ENCODE measurements at places on chromosomes 1 and 21.

GRCh38 chr1:100253552-100253951, 3.9 kb upstream of the DBT start:
- no peak for DNase-seq

DNA sequence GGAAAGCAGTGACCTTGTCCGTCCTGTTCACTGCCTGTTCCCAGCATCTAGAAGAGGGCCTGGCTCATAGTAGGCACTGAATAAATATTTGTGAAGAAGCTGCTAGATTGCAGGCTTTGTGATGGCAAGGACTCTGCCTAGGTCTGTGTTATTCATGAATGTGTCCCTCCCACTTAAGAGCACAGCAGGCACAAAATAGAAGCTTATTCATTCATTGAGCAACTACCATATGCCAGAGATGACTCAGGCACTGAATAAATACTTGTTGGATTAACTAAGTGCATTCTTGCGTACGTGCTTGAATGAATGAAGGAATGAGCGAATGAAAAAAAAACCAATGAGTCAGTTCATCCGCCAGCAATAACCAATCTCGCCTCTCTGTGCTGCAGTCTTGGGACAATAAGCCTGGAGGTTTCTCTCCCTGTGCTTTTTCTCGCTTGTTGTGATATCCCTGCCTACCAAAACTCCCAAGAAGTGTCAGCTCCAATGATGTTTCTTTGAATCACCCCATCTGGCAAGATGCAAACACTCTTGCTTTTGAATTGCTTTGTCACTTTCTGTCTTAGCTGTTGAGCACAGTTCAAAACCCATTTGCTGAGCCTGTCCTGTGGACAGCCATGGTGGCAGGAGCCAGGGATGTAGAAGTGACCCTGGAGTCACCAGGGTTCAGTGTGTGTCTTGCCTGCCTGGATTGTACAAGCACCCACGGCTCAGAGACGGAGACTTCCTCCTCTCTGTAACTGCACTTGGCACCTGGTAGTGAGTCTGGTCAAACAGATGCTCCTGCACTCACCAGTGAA, 143.9 kb downstream of the KAZN start:
- peak; percentile 70 for DNase-seq

DNA sequence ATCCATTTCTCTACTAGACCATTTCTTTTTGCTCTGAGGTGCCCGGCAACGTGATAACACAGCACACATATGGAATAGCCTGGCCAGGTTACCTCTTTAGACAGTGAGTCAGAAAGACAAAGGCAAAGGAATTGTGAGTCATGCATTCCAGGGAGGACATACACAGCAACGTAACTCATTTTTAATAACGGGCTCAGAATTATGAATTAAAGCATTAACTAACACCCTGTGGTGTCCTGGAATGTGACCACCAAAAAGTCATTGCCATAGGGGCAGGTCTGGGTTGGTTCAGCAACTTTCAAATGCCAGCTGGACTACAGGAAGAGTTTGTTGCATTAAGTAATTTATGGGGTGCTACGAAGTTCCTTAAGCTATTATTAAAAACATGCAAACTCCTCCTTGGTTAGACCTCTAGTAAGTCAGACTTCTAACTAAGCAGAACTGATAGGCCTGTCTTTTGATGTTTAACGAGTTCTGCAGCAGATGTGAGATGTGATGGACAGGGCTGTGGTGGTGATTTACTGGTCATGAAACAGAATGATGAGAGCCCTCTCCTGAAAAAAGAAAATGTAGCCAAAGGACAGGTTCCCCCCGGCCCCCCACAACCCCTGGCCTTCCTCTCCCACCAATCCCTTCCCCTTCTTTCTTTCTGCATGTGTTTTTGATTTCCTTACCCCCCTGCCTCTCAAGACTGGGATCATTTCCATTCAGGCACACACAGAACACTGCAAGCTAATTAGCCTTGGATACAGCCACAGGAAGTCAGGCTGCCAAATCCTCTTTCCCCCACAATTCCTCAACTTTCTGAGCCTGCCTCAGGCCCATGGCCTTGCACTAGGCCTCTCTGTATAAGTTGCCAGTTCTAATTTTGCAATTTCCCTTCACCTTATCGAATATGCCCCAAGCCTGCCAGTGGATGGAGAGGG, 88.9 kb upstream of the HAO2 start:
- no peak for DNase-seq

GRCh38 chr1:150808846-150809245, 786 bp upstream of the CTSK start:
- no peak for DNase-seq

DNA sequence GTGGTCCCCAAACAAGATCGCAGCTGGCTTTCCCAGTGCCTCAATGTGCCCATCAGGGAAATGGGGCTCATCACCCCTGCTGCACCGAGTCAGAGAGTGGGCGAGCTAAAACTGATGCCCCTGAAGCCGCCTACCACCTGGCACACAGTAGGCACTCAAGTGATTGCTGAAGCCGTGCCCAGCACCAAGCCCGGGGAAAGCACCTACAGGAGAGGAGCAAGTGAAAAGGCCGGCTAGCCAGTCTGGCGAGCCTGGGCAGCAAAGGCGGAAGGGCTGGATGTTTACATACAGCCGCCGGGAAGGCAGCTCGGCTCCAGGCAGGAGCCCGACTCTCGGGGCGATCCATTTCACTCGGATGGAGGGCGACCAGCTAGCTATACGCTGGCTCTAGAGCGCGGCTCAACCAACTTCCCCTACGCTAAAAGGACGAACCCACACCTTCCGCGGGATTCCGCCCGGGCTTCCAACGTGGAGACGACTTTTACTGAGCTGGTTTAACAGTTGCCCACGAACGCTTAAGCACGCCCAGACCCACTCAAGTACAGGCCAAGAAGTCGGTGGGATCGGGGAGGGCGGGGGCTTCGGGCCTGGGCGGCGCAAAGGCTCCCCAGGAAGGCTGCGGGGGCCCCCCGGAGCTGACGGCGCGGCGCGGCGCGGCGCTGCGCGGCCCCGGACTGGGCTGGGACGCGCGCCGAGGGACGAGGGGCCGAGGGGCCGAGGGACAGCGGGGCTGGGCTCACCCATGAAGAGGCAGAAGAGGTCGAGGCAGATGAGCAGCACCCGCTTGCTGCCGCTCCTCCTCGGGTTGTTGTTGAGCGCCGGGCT, 1.0 kb downstream of the PLPP3 start:
- peak; percentile 54 for DNase-seq

- DNase-seq: no peak
Observed at GRCh38 chr1:17023573-17023972, 11.8 kb upstream of the ATP13A2 start.

- no peak for DNase-seq
Observed at GRCh38 chr1:89873770-89874169, 52.9 kb downstream of the LRRC8D start.

DNA sequence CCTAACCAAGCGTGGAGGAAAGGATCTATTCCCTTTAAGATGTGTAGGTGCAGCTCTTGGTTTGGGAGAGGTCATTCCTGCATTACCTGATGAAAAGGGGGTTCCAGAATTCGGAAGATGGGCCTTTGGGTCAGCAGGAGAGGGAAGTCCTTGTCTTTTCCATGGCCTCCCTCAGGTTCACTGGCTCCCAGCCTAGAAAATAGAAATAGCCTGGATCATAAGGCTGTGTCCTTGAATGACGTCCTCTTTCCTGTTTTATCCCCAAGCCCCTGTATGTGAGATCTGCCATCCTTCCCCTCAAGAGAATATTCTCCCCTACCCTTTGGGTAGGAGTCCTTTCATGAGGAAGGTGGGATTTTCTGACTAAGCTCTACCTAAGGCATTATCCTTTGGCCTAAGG, 14.5 kb upstream of the RPS8 start:
- DNase-seq: no peak

GRCh38 chr1:174968750-174969244, 30.9 kb upstream of the CACYBP start:
- no peak for DNase-seq

GRCh38 chr1:1623631-1624442, 8.1 kb upstream of the MMP23B start:
- no peak for DNase-seq

GRCh38 chr1:202129453-202130296, 7.0 kb downstream of the GPR37L1 start:
- DNase-seq: no peak

DNA sequence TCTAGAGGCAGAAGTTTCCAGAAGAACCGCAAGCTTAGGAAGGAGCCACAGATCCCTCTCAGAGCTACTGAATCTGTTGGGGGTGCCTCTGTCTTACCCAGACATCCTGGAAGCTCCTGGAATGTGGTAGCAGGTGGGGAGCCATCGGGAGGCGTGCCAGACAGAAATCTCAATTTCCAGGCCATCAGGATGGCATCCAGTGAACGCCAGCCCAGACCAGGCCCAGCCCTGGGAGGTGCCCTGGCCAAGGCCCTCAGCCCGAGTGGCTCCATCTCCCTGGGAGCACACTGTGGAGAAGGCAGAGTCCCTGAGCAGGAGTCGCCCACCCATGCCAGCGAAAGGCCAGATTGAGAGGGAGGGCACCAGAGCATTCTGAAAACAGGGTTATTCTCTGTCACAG, 2.5 kb downstream of the ABCA4 start:
- no peak for DNase-seq

DNA sequence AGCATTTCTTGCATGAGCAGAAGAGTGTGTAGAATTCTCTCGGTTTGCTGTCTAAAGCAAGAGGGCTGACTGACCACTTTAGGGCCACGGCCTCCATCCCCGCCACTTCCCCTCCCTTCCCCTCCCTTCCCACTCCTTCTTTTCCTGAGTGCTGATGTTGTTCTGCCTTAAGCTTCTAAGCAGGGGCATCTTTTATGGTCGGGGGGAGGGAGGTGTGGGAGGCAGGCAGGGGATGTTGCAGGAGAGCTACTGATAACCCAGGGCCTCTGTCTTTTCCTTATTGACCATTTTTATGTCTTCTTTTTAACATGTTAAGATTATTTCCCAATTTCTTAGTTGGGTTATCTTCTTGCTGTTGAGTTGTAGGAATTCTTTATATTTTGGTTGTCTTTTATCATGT, 15.1 kb downstream of the USP25 start:
- no peak for DNase-seq

DNA sequence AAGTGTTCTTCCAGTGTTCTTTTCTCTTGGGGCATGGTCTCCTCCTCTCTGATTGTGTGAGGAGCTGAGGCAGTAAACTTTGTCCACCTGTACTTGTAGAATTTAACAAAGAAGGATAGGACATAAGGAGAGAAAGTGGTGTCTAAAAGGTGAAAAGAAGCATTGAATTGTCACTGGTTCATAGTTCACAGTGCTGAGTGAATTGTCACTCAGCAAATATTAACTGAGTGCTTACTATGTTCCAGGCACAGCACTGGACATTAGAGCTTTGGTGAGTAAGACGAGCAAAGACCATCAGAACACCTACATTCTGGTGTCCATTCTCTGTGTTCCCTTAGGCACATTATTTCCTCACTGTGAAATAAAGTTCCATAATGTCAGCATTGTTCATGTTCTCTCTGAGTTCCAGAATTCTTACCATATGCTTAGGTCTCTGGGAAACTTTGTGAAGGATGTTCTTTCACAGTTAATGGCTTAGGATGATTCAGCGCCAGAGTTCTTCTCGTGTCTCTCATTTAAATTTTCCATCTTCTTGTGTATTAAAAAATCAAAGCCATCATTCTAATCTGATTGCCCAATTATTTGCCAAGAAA, 156.8 kb upstream of the HOOK1 start:
- DNase-seq: no peak

DNA sequence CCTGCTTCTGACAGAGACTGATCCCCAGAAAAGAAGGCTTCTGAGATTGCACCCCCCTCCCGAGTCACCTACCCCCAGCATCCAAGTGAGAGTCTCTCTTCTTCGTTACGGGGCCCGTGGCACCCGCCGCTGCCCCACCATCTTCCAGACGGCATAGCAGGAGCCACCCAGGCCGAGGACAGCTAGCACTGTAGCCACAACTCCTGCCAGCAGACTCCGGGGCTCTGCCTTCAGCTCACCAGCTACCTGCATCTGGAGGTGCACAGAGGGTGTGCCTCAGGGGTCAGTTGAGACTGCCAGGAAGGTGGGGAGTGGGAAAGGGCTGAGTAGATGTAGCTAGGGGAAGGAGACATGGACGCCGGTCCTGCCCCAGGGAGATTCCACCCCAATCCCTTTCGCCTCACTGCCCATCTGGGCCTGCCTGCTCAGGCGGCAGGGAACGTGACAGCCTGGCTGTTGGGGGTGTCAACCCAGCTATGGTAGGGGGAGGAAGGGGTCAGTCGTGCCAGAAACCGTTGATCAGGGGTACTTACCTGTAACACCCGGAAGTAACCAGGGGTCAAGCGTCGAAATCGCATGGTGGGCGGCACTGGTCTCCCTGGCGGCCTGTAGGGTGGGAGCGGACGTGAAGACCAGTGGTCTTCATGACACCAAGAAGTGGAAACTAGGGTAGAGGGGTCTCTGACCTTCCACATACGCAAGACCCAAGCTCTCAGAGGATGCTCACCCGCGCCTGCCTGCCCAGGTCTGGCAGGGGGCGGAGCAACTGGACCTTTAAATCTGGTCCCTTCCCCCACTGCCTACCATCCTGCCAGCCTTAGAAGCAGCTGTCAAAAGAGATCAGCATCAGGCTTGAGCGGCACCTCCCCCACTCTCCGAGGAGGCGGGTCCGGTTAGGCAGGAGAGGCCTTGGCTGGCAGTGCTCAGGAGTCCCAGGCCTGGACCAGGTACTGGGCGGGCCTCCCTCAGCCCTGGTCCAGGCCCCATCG, at the start of gene ZNF593OS:
Gene ZNF593OS, minus strand, starts transcription at position 749 of the 989 bp plus-strand sequence. Its CDS starts 171 bp downstream, at position 578.
- no peak for DNase-seq

DNA sequence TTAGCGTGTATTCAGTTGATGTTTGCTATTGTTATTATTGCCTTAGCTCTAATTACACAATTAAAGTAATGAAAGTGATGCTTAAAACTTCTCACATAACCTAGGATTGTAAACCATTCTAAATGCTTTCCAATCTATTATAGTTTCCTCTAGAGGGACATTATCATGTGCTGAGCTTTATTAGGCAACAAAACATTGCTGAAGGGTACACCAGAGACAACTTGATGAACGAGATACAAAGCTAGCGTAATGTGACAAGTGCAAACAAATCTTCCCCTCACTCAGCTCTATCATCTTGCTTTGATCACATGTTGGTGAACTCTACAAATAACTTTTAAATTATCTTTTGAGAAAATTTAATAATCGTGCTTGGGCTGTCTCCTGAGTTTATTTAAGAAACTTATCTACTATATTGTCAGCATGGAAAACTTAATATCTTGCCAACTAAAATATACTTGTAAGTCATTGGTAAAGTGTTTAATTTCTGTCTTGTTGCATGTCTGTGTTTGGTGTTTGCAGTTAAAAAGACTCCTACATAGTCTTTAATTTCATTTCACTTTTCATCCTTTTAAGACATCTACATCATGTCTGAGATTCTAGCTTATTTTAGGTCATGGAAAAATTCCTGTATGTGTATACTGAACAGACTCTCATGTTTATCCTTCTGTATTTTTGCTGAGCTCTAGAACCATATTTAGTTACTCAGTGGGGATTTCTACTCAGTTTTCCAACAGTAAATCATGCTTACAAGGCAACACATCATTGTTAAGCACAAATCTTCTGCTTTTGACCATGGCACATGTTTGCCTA, 104.2 kb upstream of the ADAMTS5 start:
- DNase-seq: no peak

GRCh38 chr1:7680207-7680954, 90.7 kb upstream of the VAMP3 start:
- peak; percentile 76 for DNase-seq

DNA sequence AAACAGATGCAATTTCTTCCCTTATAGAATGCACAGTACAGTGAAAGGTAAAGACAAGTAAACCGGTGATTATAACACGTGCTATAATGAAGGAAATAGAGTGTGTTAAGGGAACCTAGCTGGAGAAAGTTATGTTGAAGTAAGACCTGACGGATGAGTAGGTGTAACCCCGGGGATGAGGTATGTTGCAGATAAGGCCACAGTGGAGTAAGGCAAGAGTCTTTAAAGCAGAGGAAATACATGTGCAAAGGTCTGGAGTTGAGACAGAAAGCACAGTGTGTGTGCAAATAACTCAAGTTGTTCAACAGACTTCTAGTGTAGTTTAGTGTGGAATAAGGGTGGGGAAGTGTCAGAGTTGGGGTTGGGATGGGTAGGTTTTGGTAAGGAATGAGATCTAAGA, 2.9 kb downstream of the DBT start:
- DNase-seq: no peak
